ENCODE measurements at places on chromosomes 12 and 14.

GRCh38 chr12:62379026-62379722, 87.5 kb upstream of the MON2 start:
- DNase-seq: no peak

- no peak for DNase-seq
These were observed 11.0 kb downstream of the SPRYD3 start for GRCh38 chr12:53067993-53068770.

GRCh38 chr12:32025906-32026305, 66.7 kb downstream of the RESF1 start:
- DNase-seq: no peak

GRCh38 chr12:41627476-41627875, 439.4 kb downstream of the PDZRN4 start:
- DNase-seq: no peak

GRCh38 chr14:43671716-43672485, 835.2 kb downstream of the FSCB start:
- no peak for DNase-seq

DNA sequence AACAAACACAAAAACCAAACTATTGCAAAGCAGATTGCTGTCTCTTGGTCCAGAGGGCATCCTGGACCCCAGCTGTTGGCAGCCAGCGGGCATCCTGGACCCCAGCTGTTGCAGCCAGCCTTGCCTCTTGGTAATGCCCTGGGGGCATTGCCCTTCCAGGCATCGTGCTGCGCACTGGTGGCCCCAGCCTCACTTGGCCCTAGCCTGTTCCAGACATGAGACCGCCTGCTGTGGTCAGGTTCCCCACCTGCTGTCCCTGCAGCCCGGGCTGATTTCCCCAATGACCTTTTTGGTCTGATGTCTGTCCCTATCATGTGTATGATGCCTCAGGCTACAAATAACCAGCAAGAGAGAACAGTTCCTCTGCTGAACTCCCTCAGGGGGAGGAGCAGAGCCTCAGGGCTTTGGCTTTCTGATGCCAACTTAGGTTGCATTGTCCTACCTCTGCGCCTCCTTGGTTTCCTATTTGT, 20.8 kb downstream of the MLXIP start:
- no peak for DNase-seq

DNA sequence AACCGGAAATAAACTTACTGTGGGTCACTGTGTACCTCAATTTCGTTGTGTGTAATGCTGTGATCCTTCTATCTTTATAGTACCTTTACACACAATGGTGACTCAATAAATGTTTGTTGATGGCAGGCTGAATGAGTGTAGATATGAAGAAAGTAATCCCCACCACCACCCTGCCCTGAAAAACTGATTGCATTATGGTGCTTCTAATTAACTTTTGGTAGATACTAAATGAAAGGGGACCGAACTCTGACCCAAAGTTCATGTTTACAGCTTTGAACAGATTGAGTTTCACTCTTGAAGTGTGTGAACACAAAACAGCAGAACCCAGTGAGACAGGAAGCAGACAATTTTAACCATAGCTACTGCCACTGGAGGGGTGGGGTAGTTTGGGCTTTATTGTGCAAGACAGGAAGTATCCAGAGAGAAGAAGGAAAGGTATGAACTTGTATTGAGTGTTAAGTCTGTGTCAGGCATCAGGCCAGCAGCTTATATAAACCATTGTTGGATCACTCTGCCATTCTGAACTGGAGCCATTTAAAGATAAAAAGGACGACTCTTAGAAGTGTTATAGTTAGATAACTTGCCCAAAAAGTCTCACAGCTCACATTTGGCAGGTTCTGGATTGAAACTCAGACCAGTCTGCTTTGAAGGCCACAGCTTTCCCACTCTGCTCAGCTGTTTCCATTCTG, 197.0 kb upstream of the AMIGO2 start:
- DNase-seq: no peak

DNA sequence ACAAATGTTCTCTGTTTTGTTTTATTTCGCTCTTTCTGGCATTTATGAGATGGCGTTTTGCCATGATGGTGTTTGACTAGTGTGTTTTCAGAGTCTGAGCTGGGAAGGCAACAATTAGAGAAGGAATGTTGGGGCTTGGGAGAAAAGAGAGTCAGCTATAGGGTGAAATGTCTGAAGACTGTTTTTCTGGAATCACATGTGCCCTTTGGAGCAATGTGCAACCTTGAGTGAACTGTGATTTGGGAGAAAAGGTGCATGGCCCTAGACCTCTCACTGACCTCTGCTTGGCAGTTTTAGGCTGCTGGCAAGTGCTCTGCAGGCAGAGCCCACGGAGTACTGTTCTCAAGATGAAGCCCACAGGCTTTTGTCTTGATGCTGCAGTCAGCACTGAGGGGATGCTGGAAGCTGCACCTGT, 379.9 kb upstream of the PDE3A start:
- DNase-seq: no peak

DNA sequence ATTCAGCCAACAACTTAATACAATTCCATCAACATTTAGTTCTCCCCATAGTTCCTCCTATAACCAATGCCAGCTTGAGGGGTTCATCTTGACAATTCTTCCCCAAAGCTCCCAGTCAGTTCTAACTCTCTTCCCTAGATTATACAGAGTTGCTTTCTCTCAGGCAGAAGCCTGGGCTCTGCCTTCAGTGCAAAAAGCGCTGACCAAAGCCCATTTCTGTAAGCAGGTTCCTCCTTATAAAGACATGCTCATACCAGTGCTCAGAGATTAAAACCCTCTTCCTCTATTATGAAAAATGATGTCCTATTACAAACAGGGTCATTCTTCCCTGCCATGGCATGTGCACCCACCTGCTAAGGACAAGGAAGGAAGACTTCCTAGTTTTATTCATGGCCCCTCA, 16.2 kb downstream of the SPIC start:
- no peak for DNase-seq

- no peak for DNase-seq
These were observed 31.6 kb upstream of the TESC start for GRCh38 chr12:117130801-117131200.

GRCh38 chr12:129101404-129101803, 248.1 kb downstream of the GLT1D1 start:
- no peak for DNase-seq

- no peak for DNase-seq
These were observed 539.6 kb downstream of the VRK1 start for GRCh38 chr14:97336816-97337215.

- no peak for DNase-seq
These were observed 77.8 kb downstream of the VCPKMT start for GRCh38 chr14:50038398-50039119.

GRCh38 chr12:2297658-2298057, 244.9 kb downstream of the CACNA1C start:
- no peak for DNase-seq

GRCh38 chr12:42428850-42429249, 102.9 kb downstream of the PPHLN1 start:
- no peak for DNase-seq

GRCh38 chr12:46452061-46452615, 79.6 kb upstream of the SLC38A2 start:
- DNase-seq: no peak

DNA sequence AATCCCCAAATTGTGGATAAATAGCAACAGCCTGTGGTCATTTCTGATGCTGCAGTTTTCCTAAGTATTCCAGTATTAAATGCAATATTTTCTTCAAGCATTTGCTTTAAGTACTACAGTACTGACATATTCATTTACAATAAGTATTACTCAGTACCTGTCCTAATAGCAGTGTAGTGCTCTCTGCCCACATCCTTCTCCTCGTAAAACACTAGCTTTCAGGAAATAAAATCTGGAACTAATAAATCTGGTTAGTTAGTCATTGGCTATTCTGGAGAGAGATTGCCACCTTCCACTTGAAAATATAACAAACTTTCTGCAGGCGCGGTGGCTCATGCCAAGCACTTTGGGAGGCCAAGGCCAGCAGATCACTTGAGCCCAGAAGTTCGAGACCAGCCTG, 441.5 kb downstream of the PRKD1 start:
- no peak for DNase-seq

- peak; percentile 49 for DNase-seq
These were observed 101.2 kb upstream of the STXBP6 start for GRCh38 chr14:25150934-25151790.

GRCh38 chr14:61780125-61780524, 17.9 kb downstream of the SNAPC1 start:
- DNase-seq: no peak

- DNase-seq: no peak
These were observed 6.8 kb downstream of the KNTC1 start for GRCh38 chr12:122533856-122534255.
